Activated CD4-positive, CD25-positive, alpha-beta regulatory T cell treated with anti-CD3 and anti-CD28 coated beads, Interleukin-2, amount 50 U/mL, for 72 hours (primary cell): ENCODE measurements at places on chromosomes 11 and 22.

DNA sequence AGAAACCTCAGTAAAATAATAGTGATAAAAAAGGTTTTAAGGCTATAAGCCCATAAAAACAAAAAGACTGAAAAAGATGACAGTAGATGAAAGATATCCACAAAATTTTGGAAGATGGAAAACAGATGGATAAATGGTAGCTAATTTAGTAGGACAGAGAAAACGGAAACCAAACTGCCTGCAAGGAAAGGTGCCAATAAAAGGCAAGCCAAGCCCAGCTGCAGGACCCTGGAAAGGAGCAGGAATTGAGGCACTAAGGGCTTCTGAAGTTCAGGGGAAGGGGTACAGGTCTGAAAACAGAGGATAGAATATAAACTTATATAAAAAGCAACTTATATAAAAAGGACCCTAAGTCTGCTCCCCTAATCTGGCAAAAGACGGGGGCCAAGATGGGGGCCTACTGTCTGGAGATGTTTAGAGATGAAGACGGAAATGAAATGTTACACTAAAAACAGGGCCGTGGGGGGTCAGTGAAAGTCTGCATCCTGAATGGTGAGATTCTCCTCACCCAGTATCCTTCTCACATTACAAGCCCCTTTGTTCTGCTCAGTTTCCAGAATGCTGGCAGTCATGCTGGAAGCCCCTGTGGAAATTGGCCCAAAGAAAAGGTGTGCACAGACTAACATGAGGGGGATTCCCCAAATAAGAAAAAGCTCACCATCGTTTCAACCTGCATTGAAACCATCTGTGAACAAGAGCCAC is 269.3 kb upstream of the PITPNB start:
- no peak for DNase-seq

DNA sequence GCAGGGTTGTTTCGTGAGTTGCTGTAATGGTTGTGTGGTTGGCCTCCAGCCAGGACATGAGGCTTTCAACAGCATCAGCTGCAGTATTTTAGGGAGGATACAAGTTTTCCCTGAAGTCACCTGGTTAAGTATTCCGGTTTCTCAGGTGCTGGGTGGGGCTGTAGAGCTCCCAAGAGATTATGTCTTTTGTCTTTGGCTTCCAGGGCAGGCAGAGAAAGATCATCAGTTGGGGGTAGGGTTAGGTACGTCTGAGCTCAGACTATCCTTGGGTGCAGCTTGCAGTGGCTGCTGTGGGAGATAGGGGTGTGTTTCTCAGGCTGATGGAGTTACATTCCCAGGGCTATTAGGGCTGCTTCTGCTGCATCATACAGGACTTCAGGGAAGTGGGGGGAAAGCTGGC is 47.5 kb upstream of the MRGPRX1 start:
- DNase-seq, result no peak

GRCh38 chr11:104819107-104819506 is 79.2 kb downstream of the CASP12 start:
- no peak for DNase-seq

DNA sequence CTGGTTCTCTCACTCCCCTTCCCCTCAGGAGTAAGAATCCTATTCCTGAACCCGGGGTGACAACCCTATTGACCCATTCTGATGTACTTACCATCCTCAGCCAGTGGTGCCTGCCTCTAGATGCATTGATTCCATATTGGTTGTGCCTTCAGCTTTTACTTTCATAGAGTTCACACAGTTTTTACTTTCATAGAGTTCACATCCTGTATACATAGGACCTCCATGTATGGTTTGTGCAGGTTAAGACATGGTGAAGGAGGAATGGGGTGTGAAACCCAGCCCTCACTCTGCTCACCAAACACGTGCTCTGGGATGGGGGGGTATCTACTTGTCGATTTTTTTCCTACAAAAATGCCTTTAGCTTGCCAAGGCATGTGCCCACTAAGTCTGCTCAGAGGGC is 105.6 kb upstream of the TBCEL start:
- DNase-seq, result no peak

DNA sequence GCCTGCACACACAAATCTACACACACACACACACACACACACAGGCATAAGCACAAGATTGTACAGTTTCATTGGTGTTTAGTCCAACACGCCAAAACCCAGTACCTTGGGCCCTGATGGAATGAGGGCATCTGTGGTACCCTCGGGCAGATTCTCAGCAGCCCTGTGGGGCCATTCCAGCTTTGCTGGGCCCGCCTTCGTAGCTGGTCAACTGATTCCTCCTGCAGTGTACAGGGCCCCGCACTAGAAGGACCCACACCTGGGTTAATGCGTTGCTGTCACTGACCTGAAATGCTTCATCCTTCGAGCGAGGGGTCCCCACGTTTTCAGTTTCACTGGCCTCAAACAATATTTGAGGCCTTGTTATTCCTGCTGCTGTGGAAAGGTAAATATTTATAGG is 731.2 kb downstream of the BRD1 start:
- no peak for DNase-seq

GRCh38 chr11:43486141-43486540 is 127.4 kb downstream of the TTC17 start:
- no peak for DNase-seq

- DNase-seq, result no peak
These were observed 11.6 kb downstream of the PLAAT4 start for GRCh38 chr11:63548178-63548577.

- DNase-seq, result no peak
These were observed 6.7 kb downstream of the OR6M1 start for GRCh38 chr11:123799438-123799837.

GRCh38 chr11:80503990-80504389 is 1063.2 kb upstream of the TENM4 start:
- no peak for DNase-seq

GRCh38 chr11:114162719-114163123 is 103.2 kb downstream of the ZBTB16 start:
- no peak for DNase-seq

DNA sequence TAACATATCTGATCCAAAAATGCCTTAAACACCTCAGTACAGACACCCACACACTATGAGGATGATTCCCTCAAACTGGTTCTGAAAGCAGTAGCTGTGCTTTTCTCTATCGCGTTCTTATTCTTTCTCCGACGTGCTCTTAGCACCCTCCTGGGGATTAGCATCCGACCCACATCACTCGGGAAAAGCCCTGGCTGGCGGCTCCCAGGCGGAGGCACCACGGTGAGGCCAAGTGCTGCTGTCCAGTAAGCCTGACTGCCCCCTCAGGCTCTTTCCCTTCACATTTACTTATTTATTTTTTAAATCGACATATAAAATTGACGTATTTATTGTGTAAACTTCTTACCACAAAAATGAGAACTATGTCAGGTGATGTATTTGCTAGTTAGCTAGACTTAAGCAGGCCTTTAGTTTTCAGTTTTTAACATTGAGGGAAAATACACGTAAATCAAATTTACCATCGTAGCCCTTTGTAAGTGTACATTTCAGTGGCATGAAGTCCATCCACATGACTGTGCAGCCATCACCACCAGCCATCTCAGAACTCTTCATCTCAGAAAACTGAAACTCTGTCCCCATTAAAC is 19.2 kb downstream of the TBX1 start:
- DNase-seq, result no peak

- DNase-seq, result no peak
These were observed at the start of gene LDHAL6A for GRCh38 chr11:18455686-18456372. TSS of gene LDHAL6A (plus strand) at chr11:18455856. CDS start at chr11:18456681, 825 bp downstream.

DNA sequence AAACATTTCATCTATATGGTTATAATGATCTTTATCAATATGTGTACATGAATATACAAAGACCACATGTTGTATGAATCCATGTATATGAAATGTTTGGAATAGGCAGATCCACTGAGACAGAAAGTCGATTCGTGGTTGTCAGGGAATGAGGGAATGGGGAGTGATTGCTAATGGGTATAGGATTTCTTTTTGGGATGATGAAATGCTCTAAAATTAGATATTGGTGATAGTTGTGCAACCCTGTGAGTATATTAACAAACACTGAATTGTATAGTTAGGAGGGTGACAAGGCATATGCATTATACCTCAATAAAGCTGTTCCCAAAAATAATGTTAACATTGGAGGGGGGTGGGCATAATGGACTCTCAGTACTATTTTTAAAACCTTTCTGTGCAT is 5.0 kb upstream of the PTPMT1 start:
- DNase-seq, result no peak

- peak; percentile 50 for DNase-seq
These were observed 12.3 kb downstream of the SMPD1 start for GRCh38 chr11:6402561-6402981.

- DNase-seq, result no peak
These were observed 120.8 kb downstream of the NECTIN1 start for GRCh38 chr11:119608201-119608600.

- DNase-seq, result no peak
These were observed 607 bp downstream of the CCDC82 start for GRCh38 chr11:96388891-96389719.

GRCh38 chr11:10352921-10353550 is 48.2 kb downstream of the ADM start:
- DNase-seq, result no peak

DNA sequence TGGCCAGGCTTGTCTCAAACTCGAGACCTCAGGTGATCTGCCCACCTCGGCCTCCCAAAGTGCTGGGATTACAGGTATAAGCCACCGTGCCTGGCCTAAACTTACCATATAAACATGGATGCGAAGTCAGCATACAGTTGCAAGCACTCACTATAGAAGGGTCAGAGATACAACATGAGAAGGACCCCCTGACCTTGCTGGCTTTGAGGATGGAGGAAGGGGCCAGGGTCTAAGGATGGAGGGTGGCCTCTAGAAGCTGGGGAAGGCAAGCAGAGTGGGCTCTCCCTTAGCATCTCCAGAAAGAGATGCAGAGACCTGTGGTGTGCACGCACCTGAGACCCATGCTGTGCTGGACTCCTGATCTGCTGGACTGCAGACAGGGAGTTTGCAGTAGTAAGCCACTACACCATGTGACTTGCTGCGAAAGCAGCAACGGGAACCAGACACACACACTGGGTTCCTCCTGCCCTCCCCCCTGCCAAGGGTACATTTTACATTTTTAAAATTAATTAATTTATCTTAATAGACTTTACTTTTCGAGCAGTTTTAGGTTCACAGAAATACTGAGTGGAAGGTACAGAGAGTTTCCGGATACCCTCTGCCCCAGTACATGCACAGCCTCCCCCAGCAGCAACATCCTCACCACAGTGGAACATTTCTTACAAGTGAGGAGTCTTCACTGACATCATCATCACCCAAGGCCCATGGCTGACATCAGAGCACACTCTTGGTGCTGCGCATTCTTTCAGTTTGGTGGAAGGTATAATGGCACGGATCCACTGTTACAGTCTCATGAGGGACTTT is 170.1 kb upstream of the B3GAT1 start:
- no peak for DNase-seq

DNA sequence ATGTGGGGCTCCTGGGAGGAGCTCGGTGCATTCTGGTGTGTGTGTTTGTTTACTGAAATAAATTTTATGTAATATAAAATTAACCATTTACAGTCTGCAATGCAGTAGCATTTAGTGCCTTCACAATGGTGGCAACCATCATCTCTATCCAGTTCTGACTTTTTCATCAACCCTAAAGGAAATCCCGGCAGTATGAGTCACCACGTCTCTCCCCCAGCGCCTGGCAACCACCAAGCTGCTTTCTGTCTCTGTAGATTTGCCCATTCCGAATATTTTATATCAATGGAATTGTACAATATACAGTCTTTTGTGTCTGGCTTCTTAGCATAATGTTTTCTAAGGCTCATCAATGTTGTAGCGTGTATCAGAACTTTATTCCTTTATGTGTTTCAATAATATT is 300.5 kb downstream of the MIAT start:
- no peak for DNase-seq

DNA sequence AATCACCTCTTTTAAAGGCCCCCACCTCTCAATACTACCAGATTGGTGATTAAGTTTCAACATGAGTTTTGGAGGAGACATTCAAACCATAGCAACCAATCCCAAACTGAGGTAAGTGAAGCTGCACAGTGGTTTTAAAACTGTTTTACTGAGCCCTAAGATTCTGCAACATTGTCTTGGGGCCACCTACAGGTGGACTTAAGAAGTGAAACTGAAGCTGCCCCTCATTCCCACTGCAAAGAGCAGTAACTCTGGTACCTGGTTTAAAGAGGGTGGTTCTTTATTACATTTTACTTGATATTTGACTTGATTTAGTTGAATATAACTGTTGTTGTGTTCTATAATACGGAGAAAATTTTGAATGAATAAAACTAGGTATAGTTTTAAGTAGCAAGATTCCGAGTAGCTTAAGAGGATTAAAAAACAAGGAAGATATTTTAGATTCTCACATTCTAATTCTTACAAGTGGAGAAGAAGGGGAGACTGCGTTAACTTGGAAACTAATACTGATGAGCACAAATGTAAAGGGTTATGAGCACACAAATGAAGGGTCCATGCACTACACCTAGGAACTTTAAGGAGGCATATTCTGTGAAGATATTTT is 26.7 kb downstream of the SYT9 start:
- DNase-seq, result no peak

DNA sequence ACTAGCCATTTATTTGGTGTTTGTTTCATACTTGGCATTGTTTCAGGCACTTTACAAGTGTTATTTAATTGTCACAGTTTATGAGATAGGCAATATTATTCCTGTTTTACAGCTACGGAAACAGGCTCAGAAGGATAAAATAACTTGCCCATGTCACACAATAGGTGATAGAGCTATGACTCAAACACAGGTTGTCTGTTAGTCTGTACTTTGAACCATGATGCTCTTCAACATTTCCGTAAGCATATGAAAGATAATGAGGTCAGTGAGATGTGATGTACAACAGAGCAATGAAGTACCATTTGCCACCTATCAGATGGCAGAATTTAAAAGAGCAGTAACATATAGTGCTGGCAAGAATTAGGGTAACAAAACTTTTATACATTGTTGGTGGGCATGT is 15.3 kb downstream of the TUG1 start:
- DNase-seq, result no peak
